ENCODE measurements at places on chromosomes 3 and 15.
A peak's percentile ranks its signal among the peaks of the same experiment; 100 is the strongest.

- no peak for DNase-seq
Measured at GRCh38 chr3:163878396-163878795, 1199.9 kb downstream of the SI start.

GRCh38 chr3:72261566-72262564, 476.9 kb upstream of the PROK2 start:
- no peak for DNase-seq

- DNase-seq: no peak
Measured at GRCh38 chr3:174547801-174548435, 311.2 kb upstream of the NAALADL2 start.

GRCh38 chr3:157530637-157531300, 27.6 kb upstream of the VEPH1 start:
- no peak for DNase-seq

GRCh38 chr3:52222319-52223221, 2.9 kb downstream of the TLR9 start:
- no peak for DNase-seq

DNA sequence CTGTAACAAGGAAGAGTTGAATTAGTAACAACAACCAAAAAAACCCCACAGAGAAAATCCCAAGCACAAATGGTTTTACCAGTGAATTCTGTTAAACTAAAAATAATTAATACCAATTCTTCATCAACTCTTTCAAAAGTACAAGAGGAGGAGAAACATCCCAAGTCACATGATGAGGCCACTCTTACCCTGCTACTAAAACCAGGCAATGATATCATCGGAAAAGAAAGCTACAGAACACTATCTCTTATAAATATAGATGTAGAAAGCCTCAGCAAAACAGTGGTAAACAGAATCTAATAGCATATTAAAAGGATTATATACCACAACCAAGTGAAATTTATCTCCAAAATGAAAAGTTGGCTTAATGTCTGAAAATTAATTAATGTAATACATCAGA, 168.1 kb upstream of the SLCO3A1 start:
- no peak for DNase-seq

DNA sequence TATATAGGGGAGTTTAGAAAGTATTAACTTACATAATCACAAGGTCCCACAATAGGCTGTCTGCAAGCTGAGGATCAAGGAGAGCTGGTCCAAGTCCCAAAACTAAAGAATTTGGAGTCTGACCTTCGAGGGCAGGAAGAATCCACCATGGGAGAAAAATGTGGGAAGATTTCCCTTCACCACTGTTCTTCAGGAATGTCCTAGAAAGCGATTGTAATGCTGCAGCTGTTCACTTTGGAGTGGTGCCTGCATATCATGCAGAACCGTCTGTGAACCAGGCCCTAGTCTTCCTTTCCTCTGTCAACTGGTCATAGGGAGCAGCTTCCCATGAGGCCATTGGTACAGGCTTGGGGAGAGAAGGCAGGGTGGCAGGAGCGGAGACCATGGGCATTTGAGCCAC, 497.9 kb upstream of the ARPP21 start:
- DNase-seq: no peak

- DNase-seq: no peak
Measured at GRCh38 chr3:108845709-108846293, 23.2 kb downstream of the TRAT1 start.

GRCh38 chr3:10194328-10195071, 29.8 kb downstream of the IRAK2 start:
- DNase-seq: peak; percentile 31

- no peak for DNase-seq
Measured at GRCh38 chr3:90031121-90031520, 923.7 kb downstream of the EPHA3 start.

DNA sequence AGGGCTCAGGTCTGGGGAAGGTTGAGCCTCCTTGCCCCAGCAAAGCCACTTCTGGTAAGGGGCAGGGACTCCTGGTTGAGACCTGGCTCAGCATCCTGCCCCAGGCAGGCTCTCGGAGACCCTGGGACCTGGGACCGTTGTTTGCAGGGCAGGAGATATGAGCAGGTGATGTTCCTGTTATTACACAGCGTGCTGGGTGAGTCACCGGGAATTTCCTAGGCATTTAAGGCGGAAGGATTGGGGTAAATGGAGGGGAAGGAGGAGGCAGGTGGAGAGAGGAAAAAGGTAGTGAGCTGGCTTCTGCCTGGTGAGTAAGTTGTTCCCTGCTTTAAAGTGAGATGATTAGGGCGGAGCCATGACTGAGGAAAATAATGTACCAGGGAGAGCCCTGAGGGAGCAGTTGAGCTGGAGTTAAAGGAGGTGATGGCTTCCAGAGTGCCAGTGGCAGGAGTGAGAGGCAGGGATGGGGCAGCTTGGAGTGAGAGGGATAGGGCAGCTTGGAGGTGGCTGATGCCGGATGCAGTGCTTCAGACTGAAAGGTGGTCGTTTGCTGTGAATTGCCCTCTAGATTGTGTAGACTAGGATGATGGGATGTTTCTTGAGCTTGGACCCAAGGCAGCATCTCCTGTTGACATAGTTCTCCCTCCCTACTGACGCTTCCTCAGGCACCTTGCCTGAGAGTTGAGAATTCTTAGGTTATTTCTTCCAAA, 79.4 kb downstream of the AAGAB start:
- DNase-seq: no peak
